ENCODE measurements at places on chromosomes 1 and 21. TPM values are rescaled to one million over a fixed set of nuclear protein-coding genes. Genes with fewer than 3 reads are reported as not detected.

GRCh38 chr1:53031732-53032131 lies 30.3 kb upstream of the PODN start:
- no peaks in the 10 kb centered on the region for H3K27me3 ChIP-seq
- no peak overlapping the region for H3K4me3 ChIP-seq
- no peak for DNase-seq
- H3K36me3 ChIP-seq, result peaks cover 18% of the 10 kb centered on the region

DNA sequence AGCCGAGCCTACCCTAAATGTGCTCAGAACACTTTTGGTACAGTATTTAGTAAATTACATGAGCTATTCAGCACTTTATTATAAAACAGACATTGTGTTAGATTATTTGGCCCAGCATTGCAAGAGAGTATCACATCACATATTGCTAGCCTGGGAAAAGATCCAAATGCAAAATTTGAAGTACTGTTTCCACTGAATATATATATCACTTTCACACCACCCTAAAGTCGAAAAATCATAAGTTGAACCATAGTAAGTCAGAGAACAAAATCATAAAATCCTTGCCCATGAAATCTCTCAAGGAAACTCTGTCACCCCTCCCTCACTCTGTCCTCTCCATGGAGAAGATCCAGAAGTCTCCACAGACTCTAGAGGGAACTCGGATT lies 33.1 kb downstream of the RGS8 start:
- H3K4me1 ChIP-seq, result no peaks in the 10 kb centered on the region
- H3K4me3 ChIP-seq, result no peak overlapping the region
- no peak overlapping the region for H3K27ac ChIP-seq
- H3K36me3 ChIP-seq, result no peaks in the 10 kb centered on the region
- peaks cover 18% of the 10 kb centered on the region for H3K27me3 ChIP-seq
- no peak for DNase-seq

GRCh38 chr1:26689504-26689903 lies 6.3 kb upstream of the ARID1A start:
- no peak overlapping the region for H3K4me3 ChIP-seq
- no peak overlapping the region for H3K27ac ChIP-seq
- H3K4me1 ChIP-seq, result peaks cover 42% of the 10 kb centered on the region

DNA sequence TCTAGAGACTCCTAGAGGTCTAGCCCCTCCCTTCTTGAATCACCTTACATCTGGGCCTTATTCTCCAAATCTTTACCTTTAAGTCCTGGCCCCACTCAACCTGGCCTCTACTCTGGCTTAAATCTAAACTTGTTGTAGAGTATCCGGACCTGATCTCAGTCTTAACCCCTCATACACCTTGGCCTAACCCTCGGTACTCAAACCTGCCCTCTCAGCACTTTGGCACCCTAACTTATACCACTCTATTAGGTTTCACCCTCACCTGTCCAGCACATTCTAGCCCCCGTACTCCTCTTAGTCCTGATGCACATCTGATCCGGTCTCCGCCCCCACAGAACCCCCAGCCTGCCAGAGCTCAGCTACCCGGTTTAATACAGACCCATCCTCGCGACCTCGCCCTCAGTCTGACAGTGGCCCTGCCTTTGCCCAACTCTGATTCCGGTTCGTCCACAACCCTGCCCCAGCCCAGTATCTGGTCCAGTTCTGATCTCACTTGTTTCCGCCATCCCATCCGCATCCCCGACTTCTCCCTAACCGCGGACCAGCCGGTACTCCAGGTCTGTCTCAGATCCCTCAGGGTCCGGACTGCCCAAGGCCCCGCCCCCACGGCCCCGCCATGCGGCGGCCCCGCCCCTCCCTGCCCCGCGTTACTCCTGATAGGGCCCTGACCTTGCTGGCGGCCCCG lies 1.5 kb downstream of the TRIM62 start:
- H3K27ac ChIP-seq, result no peak overlapping the region
- H3K27me3 ChIP-seq, result peaks cover 9% of the 10 kb centered on the region

GRCh38 chr1:244302876-244303609 lies 148.7 kb downstream of the ADSS2 start:
- no peak overlapping the region for H3K27ac ChIP-seq
- H3K4me3 ChIP-seq, result no peak overlapping the region
- peaks cover 5% of the 10 kb centered on the region for H3K36me3 ChIP-seq
- H3K4me1 ChIP-seq, result peaks cover 37% of the 10 kb centered on the region
- peak; percentile 30 for DNase-seq

GRCh38 chr1:113266788-113267187 lies 123.5 kb upstream of the MAGI3 start:
- H3K4me1 ChIP-seq, result no peaks in the 10 kb centered on the region
- no peak for DNase-seq
- H3K36me3 ChIP-seq, result no peaks in the 10 kb centered on the region
- no peak overlapping the region for H3K27ac ChIP-seq
- H3K4me3 ChIP-seq, result no peak overlapping the region

- H3K36me3 ChIP-seq, result no peaks in the 10 kb centered on the region
- H3K27me3 ChIP-seq, result peaks cover 8% of the 10 kb centered on the region
- no peak overlapping the region for H3K4me3 ChIP-seq
- no peaks in the 10 kb centered on the region for H3K4me1 ChIP-seq
- no peak for DNase-seq
Measured at GRCh38 chr1:181351740-181352139, 131.6 kb upstream of the CACNA1E start.

- H3K27me3 ChIP-seq, result peaks cover 1% of the 10 kb centered on the region
- H3K4me1 ChIP-seq, result peaks cover 63% of the 10 kb centered on the region
- H3K27ac ChIP-seq, result no peak overlapping the region
- DNase-seq, result peak; percentile 33
- peaks cover 16% of the 10 kb centered on the region for H3K36me3 ChIP-seq
- H3K4me3 ChIP-seq, result no peak overlapping the region
Measured at GRCh38 chr1:94725566-94725965, 94.6 kb upstream of the SLC44A3 start.

Gene HSF2BP
- total RNA-seq, result 0.33 TPM

Gene CADM3
- total RNA-seq, result 0.13 TPM

Gene SLC27A3
- total RNA-seq, result 5.3 TPM
